ENCODE measurements at places on chromosomes 12 and 14.

- no peak for DNase-seq
These were observed 97.8 kb downstream of the PRKCH start for GRCh38 chr14:61419201-61419600.

DNA sequence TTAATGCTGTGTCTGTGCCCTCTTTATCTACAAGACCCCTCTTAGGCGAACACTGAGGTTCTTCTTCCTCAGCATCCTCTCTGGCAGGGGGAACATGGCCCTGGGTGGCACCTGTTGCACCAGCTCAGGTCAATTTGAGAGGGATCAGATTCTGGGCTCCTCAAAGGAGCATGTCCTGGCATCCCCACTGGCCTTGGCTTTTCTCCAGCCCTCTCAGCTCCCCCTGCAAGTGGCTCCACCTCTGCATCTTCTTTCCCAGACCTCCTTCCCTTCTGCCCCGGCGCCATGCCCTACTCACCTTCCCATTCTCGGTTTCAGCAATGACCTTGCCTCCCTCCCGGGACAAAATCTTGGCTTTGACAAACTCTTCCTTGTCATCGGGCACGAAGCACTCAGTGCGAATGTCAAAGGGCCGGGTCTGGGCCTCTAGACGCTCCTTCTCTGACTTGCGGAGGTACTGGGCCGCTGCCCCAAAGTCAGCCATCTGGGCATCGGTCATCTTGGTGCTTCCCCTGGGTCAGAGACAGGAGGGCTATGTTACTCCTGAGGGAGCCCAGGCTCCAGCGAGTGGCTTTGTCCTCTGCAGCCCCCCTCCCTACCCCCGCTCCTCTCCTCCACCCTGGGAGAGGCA, 1.2 kb downstream of the MYH6 start:
- no peak for DNase-seq

GRCh38 chr12:115866909-115867525, 410.5 kb downstream of the MED13L start:
- no peak for DNase-seq

- no peak for DNase-seq
These were observed 4.7 kb downstream of the ZDHHC17 start for GRCh38 chr12:76768576-76768975.

DNA sequence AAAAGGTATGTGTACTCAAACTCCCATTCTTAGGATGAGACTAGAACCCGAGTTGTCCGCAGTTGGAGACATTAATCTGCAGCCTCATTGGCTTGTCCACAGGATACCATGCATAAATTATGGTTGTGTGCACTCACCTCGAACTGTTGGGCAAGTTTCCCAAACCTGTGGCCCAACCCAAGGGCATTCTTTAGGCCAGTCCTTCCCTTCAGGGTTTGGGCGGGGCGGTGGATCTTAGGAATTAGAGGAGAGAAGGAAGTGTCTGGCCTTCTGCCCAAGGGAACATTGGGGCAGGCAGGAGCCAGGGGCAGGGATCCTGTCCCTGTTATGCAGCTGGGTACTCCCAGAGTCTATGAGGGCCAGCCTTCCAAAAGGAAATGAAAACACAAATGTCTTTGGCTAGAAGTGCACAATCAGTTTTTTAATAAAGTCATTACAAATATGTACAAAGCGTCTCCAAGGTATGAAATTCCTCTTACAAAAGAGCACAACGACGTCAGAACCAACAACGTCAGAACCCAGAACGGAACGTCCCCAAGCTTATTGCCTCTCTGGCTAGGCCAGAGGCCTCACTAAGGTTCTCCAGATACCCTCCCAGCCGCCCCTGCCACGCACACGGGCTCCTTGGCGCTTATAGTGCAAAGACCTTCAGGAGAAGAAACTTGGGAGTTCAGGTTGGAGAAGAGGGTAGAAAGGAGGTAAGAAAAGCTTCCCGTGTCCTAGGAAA, 25.3 kb downstream of the HRK start:
- no peak for DNase-seq

- no peak for DNase-seq
These were observed 32.9 kb downstream of the TCHP start for GRCh38 chr12:109932878-109933503.

GRCh38 chr14:106044949-106045596, 518.7 kb downstream of the TMEM121 start:
- no peak for DNase-seq

GRCh38 chr14:66104486-66104885, 381.7 kb upstream of the CCDC196 start:
- no peak for DNase-seq

DNA sequence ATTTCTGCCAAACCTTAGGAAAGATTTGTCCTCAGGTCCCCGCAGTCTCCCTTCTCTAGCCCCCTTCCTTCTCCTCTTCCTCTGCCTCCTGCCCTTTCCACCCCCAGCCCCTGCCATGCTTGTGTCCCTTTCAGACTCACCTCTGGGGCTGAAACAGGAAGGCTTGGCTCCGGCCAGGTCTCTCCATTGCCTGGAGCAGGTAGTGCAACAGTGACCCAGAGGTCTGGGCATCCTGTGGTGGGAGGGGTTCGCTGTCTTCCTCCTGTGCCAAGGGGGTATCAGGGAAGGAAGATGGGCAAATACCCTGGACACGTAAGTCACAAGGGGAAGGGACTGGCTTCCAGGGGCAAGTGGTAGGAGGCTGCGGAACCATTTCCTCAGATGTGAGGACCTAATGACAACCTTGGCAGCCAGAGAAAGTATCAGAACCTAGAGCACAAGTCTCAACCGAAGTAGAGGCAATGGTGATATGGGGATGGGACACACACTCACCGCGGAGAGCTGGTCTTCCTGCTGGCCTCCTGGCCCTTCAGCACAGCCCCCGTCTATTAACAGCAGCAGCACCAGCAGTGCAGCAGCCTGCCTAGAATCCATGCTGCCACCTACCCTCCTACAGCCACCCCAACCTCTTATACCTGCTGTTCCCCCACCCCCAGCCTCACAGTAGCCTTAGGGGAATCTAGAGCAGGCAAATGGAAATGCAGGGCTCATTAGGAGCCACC, at the start of gene NPFF:
Gene NPFF (minus strand): TSS at position 604 of the 722 bp plus-strand sequence. CDS start 10 bp downstream, at position 594.
- DNase-seq, result no peak

- DNase-seq, result no peak
These were observed 34.7 kb upstream of the PPM1H start for GRCh38 chr12:62969695-62970094.

DNA sequence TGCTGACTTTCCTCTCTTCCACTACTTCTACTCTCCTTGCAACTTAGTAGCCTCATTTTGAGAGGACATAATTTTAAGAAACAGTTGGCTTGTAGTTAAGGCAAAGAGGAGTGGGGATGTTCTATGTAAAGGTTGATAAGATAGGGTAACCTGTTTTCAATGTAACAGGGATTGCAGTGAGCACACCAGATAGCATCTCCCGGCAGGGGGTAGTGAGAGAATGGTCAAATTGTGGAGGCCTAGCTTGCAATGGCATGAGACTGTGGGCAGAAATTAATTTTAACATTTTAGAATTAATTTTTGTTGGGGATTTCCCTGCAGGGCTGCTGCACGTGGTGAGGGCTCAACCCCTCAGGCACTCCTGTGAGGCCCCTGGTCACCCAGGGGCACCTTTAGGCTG, 41.4 kb downstream of the KLRG1 start:
- no peak for DNase-seq

DNA sequence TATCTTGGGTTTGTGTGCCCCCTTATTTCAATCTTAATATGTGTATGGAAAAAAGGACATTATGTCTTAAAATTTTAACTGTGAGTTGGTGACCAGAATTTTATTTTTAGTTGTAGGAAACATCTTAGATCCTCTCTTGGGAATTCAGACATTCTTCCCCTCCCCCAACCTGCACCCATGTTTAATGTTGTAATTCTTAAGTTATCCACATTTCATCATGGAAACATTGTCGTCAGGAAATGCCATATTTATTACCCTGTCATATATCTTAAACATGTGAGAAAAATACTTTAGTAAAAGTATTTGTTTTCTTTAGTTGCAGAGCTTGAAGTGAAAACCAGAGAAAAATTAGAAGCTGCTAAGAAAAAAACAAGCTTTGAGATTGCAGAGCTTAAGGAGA, 30.3 kb downstream of the YEATS4 start:
- no peak for DNase-seq

- DNase-seq, result no peak
These were observed 282.5 kb downstream of the PRKD1 start for GRCh38 chr14:29645117-29645516.

- DNase-seq, result no peak
These were observed 466.3 kb downstream of the GALC start for GRCh38 chr14:87526731-87527130.

GRCh38 chr12:114339626-114340025, 66.3 kb downstream of the TBX5 start:
- no peak for DNase-seq

GRCh38 chr12:131428091-131428685, 282.7 kb upstream of the SFSWAP start:
- no peak for DNase-seq

- no peak for DNase-seq
These were observed 29.7 kb upstream of the REP15 start for GRCh38 chr12:27666510-27666909.

DNA sequence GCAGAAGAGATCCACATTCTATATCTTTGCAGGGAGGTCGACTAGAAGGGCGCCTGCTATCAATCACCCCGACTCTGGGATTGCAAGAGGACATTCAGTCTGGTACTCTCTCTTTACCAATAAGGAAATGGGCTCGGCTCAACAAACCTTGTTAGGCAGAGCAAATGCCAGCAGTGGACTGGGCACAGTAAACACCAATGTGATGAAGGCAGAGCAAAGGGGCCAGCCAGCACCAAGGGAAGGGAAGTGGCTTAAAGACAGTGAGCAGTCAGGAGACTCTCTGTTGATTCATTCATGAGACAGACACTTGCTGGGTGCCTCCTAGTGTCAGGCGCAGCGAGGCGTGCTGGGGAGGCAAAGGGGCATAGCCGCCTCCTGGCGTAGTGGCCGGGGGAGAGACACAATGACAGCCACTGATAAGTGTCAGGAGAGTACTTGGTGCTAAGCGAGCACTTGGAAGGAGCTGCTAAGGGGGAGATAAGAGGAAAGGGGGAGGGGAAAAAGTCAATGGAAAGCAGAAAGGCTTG, 34.1 kb downstream of the TMCC3 start:
- peak; percentile 94 for DNase-seq

- no peak for DNase-seq
These were observed 136.5 kb upstream of the DNM1L start for GRCh38 chr12:32542428-32543229.

GRCh38 chr14:94158239-94158883, 15.8 kb upstream of the PPP4R4 start:
- no peak for DNase-seq

DNA sequence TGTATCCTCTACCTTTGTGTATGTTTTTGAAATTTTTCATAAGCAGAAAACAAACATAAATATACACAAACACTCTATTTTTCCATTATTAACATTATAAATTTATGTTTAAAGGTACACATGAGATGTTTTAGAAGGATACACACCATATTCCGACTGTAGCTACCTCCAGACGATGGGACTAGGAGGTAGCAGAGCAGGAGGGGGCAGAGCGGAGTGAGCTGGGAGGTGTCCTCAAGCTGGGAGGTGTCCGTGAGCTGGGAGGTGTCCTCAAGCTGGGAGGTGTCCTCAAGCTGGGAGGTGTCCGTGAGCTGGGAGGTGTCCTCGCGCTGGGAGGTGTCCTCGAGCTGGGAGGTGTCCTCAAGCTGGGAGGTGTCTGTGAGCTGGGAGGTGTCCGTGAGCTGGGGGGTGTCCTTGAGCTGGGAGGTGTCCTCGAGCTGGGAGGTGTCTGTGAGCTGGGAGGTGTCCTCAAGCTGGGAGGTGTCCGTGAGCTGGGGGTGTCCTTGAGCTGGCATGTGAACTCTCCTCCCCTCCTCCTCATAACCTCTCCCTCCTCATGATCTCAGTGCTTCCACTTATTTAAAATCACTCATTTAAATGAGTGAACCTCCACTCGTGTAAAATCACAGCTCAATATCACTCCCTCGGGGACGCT, 346.9 kb upstream of the SFSWAP start:
- DNase-seq, result no peak

DNA sequence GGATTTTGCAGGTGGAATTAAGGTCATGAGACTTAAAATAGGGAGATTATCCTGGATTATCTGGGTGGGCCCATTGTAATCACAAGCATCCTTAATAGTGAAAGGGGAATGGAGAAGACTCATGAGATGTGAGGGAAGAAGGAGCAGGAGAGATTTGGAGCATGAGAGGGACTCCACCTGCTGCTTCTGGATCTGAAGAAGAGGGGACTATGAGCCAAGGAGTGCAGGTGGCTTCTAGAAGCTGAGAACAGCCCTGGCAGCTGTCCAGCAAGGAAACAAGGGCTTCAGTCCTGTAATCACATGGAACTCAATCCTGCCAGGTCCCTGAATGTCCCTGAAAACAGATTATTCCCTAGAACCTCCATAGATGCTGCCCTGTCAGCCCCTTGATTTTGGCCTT, 67.8 kb downstream of the PELI2 start:
- peak; percentile 3 for DNase-seq

GRCh38 chr14:65423982-65424381, 11.5 kb downstream of the FUT8 start:
- no peak for DNase-seq

DNA sequence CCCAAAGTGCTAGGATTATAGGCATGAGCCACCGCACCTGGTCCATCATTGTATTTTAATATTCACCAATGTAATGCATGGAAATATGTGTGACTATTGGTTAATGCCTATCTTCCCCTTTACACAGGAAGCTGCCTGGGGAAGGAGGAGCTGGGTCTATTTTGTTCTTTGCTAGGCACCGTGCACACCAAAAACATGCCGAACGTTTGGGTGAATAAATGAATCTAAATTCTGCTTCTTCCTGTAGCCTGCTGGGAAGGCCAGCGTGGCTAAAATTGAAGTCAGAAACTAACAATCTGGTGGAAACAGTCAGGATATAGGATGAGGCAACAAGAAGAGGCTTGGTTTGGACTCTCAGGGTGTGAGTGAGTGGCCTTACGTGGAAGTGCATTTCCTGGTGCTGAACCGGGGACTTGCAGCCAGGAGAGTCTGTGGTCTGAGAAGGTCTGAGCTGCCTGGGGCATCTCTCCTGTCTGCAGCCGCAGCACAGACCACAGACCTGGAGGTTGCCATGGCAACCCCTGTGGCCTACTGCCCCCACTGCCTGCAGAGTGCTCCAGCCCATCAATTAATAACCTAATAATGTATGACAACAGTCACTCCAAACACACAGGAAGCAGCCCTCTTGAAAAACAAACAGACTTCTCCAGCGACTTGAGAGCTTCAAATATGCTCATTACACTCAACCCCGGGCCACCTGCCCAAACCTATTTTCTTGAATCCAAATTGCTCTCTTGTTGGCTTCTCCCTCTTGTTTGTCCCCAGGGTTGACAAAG, 5.5 kb upstream of the GPR68 start:
- no peak for DNase-seq

DNA sequence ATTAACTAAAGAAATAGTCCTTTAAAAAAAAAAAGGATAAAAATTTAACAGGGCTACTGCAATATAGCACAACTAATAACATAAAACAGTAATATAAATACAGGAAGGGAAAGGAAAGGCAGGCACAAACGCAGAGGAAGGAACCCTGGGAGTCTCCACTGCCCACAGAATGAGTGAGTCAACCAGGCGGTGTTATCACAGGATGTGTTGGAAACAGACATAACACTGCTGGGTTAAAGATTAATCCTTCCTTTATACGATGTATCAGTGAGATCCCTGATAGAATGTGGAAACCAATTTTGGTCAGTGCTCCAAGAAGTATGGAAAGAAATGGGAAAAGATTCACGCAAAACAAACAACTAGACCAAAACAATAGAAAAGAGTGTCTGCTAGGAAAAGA, 47.9 kb downstream of the FGD6 start:
- DNase-seq, result no peak
